ENCODE measurements at places on chromosomes 5 and 9.
A peak's percentile ranks its signal among the peaks of the same experiment; 100 is the strongest.

- DNase-seq: peak; percentile 33
Observed at GRCh38 chr5:96124589-96124988, 162.9 kb upstream of the ELL2 start.

DNA sequence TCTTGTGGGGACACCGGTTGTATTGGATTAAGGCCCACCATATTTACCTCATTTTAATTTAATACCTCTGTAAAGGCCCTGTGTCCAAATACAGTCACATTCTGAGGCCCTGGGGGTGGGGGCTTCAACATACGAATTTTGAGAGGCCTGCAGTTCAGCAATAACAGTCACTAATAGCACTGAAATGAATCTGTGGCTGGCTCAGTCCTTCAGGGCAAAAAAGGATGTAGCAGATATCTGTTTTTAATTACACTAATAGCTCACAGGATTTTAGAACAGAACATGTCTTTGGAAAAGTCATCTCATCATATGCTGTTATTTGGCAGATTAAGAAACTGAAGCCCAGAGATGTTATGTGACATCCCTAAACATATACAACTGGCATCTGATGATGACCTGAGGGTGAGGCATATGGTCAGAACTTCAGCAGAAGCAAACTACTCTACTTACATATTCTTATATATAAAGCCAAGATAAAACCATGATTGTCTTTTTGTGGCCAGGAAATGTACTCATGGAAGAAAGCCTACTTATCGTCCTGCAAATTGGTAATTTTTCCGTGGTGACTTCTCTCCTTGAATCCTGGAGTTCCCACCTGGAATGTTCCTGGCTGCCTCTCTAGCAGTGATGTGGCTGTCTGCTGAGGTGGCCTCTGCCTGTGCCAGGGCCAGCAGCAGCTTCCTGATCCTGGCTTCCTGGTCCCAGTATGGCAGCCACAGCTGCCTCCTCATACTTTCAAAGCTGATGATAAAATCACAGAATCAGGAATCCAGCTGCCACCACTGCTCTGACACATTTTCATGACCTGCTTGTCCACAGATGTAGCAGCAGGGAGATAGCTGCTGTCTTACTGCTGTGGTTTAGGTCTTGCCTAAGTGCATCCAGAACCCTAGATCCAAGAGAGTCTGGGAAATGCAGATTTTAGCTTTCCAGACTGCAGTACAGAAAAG, 72.1 kb upstream of the ANKRD55 start:
- DNase-seq: peak; percentile 55

DNA sequence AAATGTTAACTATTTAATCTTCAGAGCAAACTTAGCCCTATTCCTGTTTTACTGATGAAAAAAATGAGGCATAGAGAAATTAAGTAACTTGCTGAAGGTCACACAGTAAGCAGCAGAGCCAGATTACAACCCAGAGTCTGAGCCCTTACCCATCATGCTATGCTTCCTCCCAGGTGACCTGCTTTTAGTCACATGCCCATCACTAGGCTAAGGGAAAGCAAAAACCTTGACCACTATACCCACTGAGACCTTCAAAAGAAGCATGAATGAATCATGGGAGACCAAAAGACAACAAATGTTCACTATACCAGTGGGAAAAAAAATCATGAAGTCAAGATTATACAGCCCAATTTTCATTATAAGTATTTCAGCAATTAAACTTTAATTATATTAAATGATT, 5.3 kb upstream of the HAUS6 start:
- no peak for DNase-seq

GRCh38 chr9:122354536-122355199, 16.2 kb upstream of the PTGS1 start:
- DNase-seq: no peak

GRCh38 chr5:32690153-32690552, 21.0 kb upstream of the NPR3 start:
- DNase-seq: peak; percentile 31
